HTR-8/SVneo (cell line): ENCODE measurements at places on chromosomes 11 and 22.
A peak's percentile ranks its signal among the peaks of the same experiment; 100 is the strongest.

DNA sequence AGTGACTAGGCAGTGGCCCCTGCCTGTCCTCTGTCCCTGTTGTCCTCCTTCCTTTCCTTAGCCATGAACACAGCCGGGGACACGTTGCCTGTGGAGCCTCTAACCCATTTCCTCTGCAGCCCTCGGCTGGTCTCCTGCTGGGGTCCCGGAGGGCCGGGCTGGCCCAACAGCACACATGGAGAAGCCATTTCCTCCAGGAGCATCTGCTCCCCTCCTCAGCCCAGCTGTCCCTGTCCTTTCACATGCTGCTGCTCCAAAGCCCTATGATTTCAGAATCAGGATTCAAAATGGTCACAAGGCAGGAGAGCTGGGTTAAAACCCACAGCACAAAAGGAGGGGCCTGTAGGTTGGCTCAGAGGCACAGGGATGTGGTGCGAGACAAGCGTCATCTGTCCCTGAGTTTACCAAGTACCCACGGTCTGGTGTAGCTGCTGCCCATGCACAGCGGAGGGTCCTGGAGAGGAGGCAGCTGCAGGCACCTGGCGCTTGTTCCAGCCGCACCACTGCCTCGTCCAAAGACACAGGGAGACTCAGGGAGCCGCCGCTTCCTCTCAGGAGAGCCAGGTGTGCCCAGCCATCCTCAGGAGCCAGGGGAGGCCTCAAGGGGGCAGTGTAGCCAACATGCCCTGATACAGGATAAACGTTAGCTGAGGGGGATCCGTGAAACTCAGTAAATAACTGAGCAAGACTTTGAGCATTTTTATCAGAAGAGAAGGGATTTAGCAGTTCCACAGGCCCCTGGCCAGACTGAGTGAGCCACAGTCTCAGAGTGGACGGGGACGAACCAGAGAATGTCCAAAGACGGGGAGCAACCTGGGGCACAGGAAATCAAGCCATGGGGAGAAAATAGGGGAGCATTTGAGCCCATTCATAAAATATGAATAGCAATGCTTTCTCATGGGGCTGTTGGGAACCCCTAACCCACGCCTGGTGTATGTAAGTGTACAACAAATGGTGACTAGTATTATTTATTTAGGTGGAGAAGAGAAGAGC is 3.9 kb upstream of the VSIG10L2 start:
- DNase-seq: peak; percentile 47

DNA sequence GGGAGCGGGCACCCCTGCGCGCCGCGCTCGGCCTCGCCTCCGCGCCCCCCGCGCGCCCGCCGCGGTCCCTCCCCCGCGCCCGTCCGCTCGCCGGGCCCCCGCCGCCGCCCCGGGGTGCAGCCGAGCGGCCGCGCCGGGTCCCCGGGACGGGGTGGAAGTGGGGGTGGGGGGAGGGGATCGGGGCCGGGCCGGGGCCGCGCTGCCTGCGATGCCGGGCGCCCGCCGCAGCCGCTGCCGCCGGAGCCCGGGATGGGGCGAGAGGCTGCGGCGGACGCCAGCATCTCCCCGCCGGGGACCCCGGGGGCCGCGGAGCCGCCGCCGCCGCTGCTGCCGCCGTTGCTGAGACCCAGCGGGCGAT is 365 bp downstream of the MGAT3 start:
- no peak for DNase-seq

DNA sequence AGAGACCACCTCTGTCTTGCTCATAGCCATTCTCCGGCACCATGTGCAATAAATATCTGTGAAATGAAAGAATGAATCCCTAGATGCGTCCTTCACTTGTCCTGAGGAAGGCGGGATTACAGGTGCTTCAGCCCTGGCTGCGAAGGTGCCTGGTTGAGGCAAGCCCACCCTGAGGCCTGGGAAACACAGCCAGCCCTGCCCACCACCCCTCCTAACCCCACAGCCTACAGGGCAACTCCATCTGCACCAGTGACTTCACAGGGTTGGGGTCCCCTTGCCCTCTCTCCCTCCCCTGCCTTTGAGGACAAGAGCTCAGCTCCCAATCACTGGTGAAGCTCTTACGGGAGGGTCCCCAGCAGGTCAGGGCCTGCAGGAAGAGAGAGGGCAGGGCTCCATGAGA is 17.5 kb upstream of the SCGB1A1 start:
- no peak for DNase-seq

GRCh38 chr11:36122671-36123070 is 166.6 kb downstream of the COMMD9 start:
- DNase-seq: no peak

GRCh38 chr11:90840071-90840470 is 617.2 kb upstream of the CHORDC1 start:
- DNase-seq: no peak

DNA sequence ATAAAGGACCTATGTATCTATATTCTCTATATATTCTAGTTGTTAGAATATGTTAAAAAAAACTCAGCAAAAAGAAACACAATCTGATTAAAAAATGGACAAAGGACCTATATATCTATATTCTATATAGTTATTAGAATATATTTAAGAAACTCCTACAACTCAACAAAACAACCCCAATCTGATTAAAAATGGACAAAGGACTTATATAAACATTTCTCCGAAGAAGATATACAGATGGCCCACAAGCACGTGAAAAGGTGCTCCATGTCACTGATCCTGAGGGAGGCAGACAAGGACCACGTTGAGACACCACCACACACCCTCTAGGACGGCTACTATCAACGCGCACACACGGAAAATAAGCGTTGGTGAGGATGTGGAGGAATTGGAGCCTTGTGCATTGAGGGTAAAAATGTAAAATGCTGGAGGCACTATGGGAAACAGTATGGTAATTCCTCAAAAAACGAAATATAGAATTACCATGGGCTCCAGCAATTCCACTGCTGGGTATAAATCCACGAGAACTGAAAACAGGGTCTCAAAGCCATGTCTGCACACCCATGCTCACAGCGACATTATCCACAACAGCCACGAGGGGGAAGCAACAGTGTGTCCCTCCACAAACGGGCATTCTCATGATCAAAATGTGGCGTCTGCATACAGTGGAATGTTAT is 22.7 kb downstream of the YPEL1 start:
- peak; percentile 69 for DNase-seq

GRCh38 chr11:130576146-130576545 is 127.7 kb downstream of the ADAMTS15 start:
- DNase-seq: no peak
